ENCODE measurements at places on chromosomes 5 and 9.

DNA sequence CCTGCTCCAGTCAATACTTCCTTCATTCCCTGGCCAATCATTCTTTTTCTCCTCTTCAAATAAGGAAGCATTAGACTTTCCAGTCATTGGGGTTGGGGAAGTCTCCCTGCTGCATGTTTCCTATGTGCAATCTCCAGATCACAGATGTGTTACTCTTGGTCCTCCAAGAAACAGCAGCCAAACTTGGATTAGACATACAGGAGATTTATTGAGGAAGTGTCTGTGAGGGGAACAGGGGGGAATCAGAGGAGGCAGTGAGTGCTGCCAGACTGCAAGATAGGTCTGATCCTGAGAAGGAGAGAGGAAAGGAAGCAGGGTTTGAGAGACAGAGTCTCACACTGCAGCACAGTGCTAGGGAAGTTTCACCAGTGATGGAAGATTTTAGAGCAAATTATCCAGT is 40.6 kb upstream of the SLIT3 start:
- DNase-seq = no peak

GRCh38 chr5:112957036-112957808 is 19.4 kb upstream of the DCP2 start:
- no peak for DNase-seq

GRCh38 chr5:107321906-107322305 is 348.8 kb downstream of the EFNA5 start:
- DNase-seq = no peak

DNA sequence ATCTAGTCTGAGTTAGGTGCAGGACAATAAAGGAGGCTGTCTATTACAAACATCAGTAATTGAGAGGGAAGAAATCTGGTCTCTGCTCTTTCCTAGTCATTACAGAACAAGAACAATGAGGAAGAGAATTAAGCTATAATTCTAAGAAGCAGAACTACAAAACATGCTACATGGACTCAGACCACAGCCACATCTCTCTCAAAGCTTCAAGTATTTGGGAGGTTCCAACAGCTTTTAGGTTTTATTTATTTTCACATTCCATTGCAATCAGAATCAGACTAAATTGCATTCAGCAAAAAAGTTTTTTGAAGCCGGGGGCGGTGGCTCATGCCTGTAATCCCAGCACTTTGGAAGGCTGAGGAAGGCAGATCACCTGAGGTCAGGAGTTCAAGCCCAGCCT is 1.1 kb upstream of the GRPEL2 start:
- DNase-seq = no peak

GRCh38 chr5:64625678-64626077 is 64.6 kb upstream of the SHISAL2B start:
- DNase-seq = no peak

- peak; percentile 80 for DNase-seq
Observed at GRCh38 chr5:132260714-132261551, 3.4 kb downstream of the PDLIM4 start.

- no peak for DNase-seq
Observed at GRCh38 chr9:127977009-127977883, 3.5 kb downstream of the EEIG1 start.

- DNase-seq = no peak
Observed at GRCh38 chr5:154498591-154498990, 20.6 kb upstream of the HAND1 start.

DNA sequence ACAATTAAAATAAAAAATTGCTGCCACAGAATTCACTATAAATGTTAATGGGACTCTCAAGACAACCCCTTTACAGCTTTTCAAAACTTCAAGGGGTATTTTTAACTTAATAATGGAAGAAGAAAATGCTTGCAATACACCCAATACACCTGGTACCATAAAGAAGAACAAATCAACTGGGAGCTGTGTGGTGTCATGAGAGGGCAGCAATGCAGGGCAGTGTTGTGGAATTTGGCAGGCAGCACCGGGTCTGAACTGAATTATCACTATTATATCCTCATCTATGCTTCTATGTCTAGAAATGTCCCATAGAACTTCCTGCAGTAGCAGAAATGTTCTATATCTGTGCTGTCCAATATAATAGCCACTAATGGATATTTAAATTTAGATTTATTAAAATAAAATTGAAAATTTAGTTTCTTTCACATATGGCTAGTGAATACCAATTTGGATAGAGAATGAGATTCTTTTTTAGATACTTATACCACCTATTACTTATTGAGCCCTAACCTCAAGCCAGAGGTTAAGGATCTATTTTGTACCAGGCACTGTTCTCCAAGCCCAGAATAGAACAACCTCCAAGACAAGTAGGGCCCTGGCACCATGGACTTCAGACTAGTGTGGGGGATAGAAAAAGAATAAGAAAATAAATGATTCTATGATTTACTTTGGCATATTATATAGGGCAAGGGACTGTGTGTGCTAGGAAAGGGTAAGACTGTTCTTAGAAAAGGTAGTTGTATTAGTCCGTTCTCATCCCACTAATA is 265.3 kb downstream of the PDE4D start:
- no peak for DNase-seq

All from activated T-cell treated with anti-CD3 and anti-CD28 coated beads, Interleukin-2, amount 50 U/mL, for 72 hours (primary cell).